ENCODE measurements at places on chromosomes 16 and 17.

- no peak for DNase-seq
Observed at GRCh38 chr17:5585836-5586521, 1.7 kb upstream of the NLRP1 start.

DNA sequence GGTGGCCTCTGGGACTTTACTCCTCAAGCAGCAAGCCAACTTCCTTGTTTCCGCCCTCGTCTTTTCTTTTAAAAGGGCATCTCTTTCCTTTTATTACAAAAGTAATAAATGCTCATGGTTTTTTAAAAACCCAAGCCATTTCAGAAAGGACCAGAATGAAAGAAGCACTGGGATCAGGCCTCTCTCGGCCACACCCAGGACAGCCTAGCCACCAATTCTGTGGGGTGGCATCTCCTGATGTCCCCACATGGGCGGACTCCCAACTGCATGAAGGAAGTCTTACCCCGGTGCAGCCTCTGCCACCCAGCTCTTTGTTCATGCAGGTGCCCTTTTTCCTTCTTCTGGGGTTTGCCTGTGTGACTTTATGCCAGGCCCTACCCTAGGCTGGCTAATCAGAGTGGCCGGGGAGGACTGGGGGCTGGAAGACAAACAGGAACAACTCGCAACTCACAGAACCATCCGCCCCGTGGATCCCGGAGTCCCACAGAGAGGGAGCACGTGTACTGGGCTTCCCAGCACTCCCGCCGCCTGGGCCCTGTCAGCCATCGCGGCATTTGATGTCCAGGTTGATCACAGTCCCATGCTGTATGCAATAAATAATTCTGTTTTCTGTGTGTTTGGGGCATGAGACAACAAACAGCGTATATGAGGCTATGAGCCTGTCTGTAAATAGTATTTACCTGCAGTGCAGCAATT is 2.6 kb upstream of the RASD1 start:
- no peak for DNase-seq

GRCh38 chr16:2533912-2534311 is 2.7 kb upstream of the CEMP1 start:
- DNase-seq: no peak

- no peak for DNase-seq
Observed at GRCh38 chr16:28597692-28598261, 927 bp upstream of the SULT1A2 start.
